ENCODE measurements at places on chromosomes 12 and 14.

- H3K4me1 ChIP-seq = no peaks in the 10 kb centered on the region
- no peak for DNase-seq
- peaks cover 67% of the 10 kb centered on the region for H3K27me3 ChIP-seq
- no peak overlapping the region for H3K27ac ChIP-seq
- H3K36me3 ChIP-seq = no peaks in the 10 kb centered on the region
- no peak overlapping the region for H3K4me3 ChIP-seq
These were observed 25.2 kb downstream of the SRGAP1 start for GRCh38 chr12:63869656-63870055.

DNA sequence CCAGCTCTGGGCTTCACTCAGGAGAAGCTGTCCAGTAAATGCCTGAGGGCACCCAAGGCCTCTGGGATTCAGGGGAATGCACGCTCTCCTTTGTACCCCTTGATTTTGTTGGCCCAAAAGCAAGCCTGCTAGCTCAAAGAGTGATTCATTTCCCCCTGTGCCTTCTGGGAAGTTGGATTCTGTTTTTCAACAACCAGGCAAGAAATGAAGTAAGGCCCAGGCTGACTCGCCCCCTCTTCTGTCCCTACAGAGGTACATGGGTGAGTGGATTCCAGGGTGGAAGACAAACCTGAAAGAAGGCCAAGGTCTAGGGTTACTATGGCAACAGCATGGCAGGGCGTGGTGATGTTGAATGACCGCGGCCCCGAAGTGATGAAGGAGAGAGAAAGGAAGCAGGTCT, 9.3 kb upstream of the SERPINA5 start:
- no peaks in the 10 kb centered on the region for H3K4me1 ChIP-seq
- H3K36me3 ChIP-seq = no peaks in the 10 kb centered on the region
- H3K27me3 ChIP-seq = no peaks in the 10 kb centered on the region
- H3K27ac ChIP-seq = no peak overlapping the region

DNA sequence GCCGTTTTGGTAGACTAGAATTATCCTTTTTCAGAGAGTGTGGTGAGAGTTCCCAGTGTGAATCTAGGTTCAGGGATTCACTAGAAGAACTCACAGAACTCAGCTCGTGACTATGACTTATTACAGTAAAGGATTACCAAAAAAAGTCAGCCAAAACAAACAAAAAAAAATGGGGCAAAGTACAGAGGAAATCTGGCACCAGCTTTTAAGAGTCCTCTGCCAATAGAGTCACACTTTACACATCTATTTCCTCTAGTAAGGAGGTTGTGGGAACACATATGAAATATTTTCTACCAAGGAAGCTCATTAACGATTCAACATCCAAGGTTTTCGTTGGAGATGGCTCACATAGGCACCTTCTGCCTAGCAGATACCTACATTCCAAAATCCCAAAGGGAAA, 28.2 kb downstream of the TSPAN19 start:
- no peak overlapping the region for H3K27ac ChIP-seq
- H3K36me3 ChIP-seq = no peaks in the 10 kb centered on the region
- DNase-seq = no peak
- H3K4me1 ChIP-seq = no peaks in the 10 kb centered on the region

GRCh38 chr12:70646850-70647249, 9.6 kb upstream of the PTPRB start:
- no peak overlapping the region for H3K27ac ChIP-seq
- no peak overlapping the region for H3K4me3 ChIP-seq
- no peaks in the 10 kb centered on the region for H3K36me3 ChIP-seq
- H3K4me1 ChIP-seq = no peaks in the 10 kb centered on the region
- DNase-seq = no peak
- H3K27me3 ChIP-seq = no peaks in the 10 kb centered on the region

DNA sequence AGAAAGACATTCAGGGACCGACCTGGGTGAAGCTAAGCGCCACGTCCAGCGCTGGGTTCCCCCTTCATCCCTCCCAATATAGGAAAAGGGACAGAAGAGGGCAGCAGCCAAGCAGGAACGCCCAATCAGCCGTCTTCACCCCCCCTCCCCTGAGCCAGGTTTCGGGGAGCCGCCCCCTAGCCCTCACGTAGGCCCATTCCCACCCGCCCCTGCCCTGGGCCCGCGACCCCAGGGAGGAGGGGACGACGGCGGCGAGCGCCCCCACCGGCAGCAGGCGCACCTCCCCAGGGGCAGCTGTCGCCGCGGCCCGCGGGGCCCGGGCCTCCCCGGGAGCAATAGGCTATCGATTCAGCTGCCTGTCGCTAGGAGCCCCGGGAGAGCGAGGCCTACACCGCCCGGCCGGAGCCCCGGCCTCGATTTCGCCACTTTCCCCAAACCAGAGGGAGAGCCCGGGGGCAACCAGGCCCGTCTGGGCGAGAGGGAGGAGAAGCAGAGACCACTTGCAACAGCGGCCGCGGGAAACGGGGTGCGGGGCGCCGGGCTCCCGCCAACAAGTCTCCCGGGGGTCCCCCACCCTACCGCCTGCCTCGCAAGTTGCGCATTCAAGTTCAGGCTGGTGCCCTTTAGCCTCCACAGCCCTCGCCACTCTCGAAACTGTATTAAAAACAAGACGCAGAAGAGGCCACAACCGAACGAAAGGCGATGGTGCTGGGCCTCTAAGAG, 1.3 kb downstream of the DCAF5 start:
- DNase-seq = peak; percentile 64
- H3K27ac ChIP-seq = peak overlapping the region; percentile 30
- peak overlapping the region; percentile 97 for H3K4me3 ChIP-seq
- H3K27me3 ChIP-seq = no peaks in the 10 kb centered on the region
- H3K36me3 ChIP-seq = peaks cover 30% of the 10 kb centered on the region

GRCh38 chr14:99671235-99672224, 12.6 kb upstream of the CYP46A1 start:
- peaks cover 21% of the 10 kb centered on the region for H3K4me1 ChIP-seq
- H3K27me3 ChIP-seq = peaks cover 12% of the 10 kb centered on the region
- no peak for DNase-seq
- H3K36me3 ChIP-seq = peaks cover 4% of the 10 kb centered on the region
- H3K4me3 ChIP-seq = peak overlapping the region; percentile 32
- peak overlapping the region; percentile 79 for H3K27ac ChIP-seq

- no peak overlapping the region for H3K27ac ChIP-seq
- H3K27me3 ChIP-seq = peaks cover 5% of the 10 kb centered on the region
- H3K4me1 ChIP-seq = peaks cover 39% of the 10 kb centered on the region
- peaks cover 1% of the 10 kb centered on the region for H3K36me3 ChIP-seq
These were observed 282 bp upstream of the IGFBP6 start for GRCh38 chr12:53097207-53097563.

- H3K4me1 ChIP-seq = peaks cover 4% of the 10 kb centered on the region
- no peaks in the 10 kb centered on the region for H3K36me3 ChIP-seq
- H3K27me3 ChIP-seq = peaks cover 38% of the 10 kb centered on the region
- no peak overlapping the region for H3K27ac ChIP-seq
- no peak overlapping the region for H3K4me3 ChIP-seq
These were observed 188.7 kb downstream of the TTC8 start for GRCh38 chr14:89013098-89013504.

DNA sequence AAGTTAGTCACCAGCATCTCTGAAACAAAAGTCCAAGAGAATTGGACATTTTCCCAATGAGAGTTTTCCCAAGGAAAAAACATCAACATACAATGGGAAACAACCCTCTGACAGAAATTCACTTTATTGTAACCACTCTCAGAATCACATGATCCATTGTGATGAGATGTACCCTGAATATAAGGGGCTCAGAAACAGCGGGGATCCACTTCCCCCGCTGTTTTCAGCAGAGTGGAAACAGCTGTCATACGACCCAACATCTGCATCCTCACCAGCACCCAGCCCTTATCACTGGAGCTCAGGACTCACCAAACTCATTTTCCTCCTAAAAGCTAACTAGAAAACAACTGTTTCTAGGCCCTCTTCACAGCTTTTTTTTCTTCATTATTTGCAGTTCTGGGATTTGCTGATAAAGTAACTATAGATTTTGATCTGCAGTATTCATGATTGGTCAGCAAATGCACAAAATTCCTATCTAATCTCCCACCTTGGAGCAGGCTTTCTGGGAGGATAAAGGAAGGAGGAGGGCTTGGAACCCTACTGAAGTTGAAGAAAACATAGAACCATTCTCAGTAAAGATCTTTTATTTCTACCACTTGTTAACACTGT, 31.3 kb downstream of the CORO1C start:
- no peak overlapping the region for H3K4me3 ChIP-seq
- H3K27ac ChIP-seq = no peak overlapping the region
- H3K27me3 ChIP-seq = no peaks in the 10 kb centered on the region
- peaks cover 12% of the 10 kb centered on the region for H3K4me1 ChIP-seq
- no peak for DNase-seq
- no peaks in the 10 kb centered on the region for H3K36me3 ChIP-seq

DNA sequence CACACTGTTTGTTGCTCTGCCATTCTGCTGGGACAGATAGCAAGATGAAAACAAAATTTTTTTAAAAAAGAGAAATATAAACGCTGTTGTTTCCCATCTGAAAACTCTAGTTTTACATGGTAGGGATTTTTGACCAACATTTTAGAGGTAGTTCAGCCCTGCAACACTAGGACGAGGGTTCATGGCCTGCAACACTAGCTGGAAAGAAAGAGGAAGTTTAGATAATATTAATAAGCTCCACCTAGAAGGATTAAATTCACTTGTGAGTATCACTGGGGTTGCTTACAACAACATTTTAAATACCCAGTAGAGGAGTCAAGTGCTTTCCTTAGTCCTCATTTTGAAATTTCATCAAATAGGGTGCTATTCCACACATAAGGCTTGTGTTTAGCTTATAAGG, 68.2 kb downstream of the SRGAP1 start:
- H3K27ac ChIP-seq = no peak overlapping the region
- no peaks in the 10 kb centered on the region for H3K4me1 ChIP-seq
- no peak for DNase-seq

DNA sequence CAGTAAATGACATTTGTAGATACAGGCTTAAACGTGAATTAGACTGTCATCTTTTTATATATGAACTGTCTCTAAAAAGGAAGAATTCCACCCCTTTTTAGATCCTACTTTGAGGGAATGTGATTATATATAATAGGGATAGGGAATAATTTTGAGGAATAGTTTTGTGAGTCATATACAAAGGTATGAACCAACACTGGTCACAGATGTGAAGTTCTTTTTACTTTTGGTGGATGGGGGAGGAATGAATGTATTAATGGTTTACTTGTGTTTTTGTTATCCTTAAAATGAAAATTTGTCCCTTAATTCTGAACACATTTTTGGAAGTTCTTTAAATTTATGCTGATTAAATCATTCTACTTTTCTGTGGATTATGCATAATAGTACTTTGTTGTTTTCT, 30.4 kb downstream of the FRS2 start:
- DNase-seq = no peak
- H3K36me3 ChIP-seq = peaks cover 3% of the 10 kb centered on the region
- no peak overlapping the region for H3K4me3 ChIP-seq
- peak overlapping the region; percentile 3 for H3K27ac ChIP-seq
- H3K4me1 ChIP-seq = peaks cover 55% of the 10 kb centered on the region

- peaks cover 34% of the 10 kb centered on the region for H3K4me1 ChIP-seq
- H3K27ac ChIP-seq = peak overlapping the region; percentile 95
- peaks cover 18% of the 10 kb centered on the region for H3K36me3 ChIP-seq
- DNase-seq = no peak
- no peaks in the 10 kb centered on the region for H3K27me3 ChIP-seq
- H3K4me3 ChIP-seq = peak overlapping the region; percentile 84
These were observed 882 bp upstream of the IL23A start for GRCh38 chr12:56337753-56338251.

DNA sequence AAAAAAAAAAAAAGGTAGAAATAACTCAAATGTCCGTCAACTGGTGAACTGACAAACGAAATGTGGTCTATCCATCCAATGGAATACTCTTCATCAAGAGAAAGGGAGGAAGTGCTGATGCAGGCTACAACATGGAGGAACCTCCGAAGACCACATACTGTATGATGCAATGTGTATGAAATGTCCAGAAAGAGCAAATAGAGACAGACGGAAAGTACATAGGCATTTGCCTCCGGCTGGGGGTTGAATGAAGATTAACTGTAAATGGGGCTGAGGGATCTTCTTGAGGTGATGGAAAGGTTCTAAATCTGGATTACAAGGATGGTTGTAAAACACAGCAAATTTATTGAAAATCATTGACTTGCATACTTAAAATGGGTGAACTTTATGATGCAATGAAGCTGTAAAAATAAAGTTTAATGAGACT, 35.4 kb downstream of the DLK1 start:
- no peak overlapping the region for H3K27ac ChIP-seq
- H3K27me3 ChIP-seq = peaks cover 46% of the 10 kb centered on the region
- no peaks in the 10 kb centered on the region for H3K4me1 ChIP-seq
- no peak for DNase-seq
- H3K36me3 ChIP-seq = no peaks in the 10 kb centered on the region
- no peak overlapping the region for H3K4me3 ChIP-seq

- H3K27ac ChIP-seq = no peak overlapping the region
- no peak overlapping the region for H3K4me3 ChIP-seq
- H3K4me1 ChIP-seq = no peaks in the 10 kb centered on the region
These were observed 74.4 kb upstream of the MAP1LC3B2 start for GRCh38 chr12:116484807-116485206.

DNA sequence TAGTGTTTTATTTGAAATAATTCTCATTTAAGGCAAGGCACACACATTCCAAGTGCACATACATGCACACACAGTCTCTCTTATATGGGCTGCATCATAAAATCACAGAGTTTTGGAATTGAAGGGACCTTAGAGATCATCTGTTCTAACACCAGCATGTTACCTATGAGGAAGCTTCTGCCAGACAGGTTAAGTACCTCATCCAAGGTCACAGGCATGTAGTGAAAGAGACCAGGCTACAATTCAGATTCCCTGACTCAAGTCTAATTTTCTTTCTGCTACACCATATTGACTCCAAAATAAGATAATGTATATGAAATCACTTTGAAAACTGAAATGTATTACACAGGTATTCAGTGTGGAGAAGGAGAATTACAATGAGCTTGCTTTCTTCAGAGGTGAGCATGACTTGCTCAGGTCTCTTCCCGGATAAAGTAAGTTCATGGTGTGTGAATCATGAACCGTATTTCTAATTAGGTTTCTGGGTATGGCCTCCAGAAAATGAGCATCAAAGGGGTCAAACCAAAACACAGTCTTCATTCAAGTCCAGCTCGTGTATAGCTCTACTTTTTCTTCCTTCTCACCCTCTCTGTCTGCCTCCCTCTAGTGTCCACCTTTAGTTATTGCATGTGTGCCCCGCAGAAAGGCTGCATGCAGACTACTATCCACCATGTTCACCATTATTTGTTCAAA, 411.9 kb downstream of the FUT8 start:
- peak; percentile 33 for DNase-seq
- H3K4me3 ChIP-seq = no peak overlapping the region
- H3K27ac ChIP-seq = no peak overlapping the region
- H3K27me3 ChIP-seq = no peaks in the 10 kb centered on the region
- H3K36me3 ChIP-seq = no peaks in the 10 kb centered on the region
- H3K4me1 ChIP-seq = peaks cover 8% of the 10 kb centered on the region

DNA sequence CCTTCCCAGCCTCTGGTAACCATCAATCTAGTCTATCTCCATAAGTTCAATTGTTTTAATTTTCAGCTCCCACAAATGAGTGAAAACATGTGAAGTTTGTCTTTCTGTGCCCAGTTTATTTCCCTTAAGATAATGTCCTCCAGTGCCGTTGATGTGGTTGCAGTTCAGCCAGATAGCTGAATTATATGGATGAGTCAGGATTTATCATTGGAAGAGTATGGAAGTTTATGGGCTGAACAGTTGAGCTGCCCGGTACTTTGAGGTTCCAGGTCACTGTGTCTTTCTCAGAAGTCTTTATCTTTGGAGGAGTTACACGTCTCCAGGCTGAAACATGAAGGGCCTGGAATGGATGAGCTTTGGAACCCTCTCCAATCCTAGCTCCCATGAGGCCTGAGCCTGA, 120.1 kb downstream of the ASCL4 start:
- no peak overlapping the region for H3K27ac ChIP-seq
- peaks cover 38% of the 10 kb centered on the region for H3K27me3 ChIP-seq
- no peaks in the 10 kb centered on the region for H3K36me3 ChIP-seq
- no peaks in the 10 kb centered on the region for H3K4me1 ChIP-seq
- no peak overlapping the region for H3K4me3 ChIP-seq

Measured in central memory CD8-positive, alpha-beta T cell (primary cell).